ENCODE measurements at places on chromosomes 13 and 19.

DNA sequence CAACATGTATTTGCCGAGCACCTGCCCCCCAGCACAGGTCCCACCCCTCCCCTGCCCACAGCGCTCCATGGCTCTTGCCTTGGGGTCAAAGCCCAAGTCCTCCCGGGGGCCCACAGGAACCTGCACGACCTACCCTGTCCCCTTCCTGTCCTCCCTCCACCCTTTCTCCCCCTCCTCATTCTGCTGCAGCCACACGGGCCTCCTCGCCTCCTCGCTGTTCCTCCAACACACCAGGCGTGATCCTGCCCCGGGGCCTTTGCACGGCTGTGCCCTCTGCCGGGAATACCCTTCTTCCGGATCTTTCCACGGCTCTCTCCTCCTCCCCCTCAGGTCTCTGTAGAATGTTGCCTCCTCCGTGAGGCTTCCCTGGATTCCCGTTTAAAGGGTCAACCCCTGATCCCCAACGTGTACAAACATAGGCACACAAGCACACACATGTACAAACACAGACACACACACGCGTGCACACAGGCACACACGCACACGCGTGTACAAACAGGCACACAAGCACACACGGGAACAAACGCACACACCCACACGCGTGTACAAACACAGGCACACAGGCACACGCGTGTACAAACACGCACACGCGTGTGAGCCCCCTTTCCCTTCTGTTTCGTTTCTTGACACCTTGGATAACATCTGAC, 2.8 kb downstream of the MADCAM1 start:
- DNase-seq = no peak

- DNase-seq = no peak
These were observed 2.2 kb downstream of the C3 start for GRCh38 chr19:6718111-6718740.

DNA sequence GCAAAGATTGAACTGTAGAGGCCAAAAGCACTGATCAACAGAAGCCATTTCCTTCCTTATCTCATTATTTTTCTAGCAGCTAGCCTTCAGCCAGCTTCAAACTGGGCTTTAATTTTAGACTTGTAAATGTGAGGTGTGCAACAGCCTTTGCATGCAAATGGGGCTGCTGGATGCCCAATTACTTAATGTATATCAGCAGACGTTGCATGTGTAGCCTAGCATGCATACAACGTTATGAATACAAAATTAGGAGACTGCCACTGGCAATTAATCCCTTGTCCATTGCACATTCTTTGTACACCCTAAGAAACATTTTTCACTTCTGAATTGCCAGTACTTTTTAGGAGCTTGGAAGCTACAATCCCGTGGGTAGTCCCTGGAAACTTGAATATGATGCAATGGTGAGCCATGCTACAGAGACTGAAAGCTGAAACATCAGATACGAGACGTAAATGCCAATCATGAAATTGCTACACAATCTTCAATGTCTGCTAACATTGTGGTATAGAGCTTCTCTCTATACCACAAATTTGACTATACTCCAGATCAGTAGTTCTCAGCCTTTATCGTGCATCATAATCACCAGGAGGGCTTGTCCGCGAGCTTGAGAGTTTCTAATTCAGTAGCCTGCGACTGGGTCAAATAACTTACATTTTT, 20.2 kb downstream of the EPSTI1 start:
- DNase-seq = no peak

DNA sequence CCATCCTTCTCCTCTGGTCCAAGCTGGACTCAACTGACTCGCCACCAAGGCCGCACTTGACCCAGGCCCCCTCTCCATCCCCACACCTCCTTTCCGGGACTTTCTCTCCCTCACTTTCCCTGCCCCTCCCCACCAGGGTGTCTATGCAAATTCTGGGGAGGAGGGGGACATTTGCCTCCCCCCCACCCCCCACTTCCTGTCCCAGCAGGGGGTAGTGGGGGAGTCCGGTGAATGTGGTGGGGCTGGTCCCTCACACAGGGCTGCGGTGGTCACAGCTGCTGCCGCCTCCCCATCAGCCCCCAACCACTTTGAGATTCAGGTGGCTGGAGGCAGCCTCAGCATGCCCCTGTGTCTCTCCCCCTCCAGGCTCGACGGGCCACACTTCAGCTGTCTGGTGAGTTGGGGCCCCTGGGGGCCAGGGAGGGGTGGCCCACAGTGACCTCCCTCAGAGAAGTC, 870 bp downstream of the SPIB start:
- no peak for DNase-seq

GRCh38 chr13:58827904-58828303, 1196.4 kb downstream of the PCDH17 start:
- DNase-seq = no peak

DNA sequence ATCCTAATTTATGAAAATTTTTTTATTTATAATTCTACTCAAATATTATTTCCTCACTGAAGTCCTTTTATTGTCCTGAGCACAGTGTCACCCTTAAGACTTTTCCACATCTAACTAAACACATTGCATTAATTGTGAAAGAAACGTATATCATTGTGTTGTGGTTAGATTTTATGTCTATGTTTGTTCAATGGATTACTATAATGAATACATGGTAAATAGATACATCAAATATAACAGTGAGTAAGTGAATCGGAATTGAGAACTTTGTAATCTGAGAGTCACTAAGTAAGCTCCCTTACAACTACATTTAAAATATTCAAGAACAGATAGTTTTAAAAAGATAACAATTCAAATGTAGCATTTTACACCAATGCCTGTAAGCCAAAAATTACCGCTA, 417.6 kb upstream of the PCDH20 start:
- peak; percentile 56 for DNase-seq

DNA sequence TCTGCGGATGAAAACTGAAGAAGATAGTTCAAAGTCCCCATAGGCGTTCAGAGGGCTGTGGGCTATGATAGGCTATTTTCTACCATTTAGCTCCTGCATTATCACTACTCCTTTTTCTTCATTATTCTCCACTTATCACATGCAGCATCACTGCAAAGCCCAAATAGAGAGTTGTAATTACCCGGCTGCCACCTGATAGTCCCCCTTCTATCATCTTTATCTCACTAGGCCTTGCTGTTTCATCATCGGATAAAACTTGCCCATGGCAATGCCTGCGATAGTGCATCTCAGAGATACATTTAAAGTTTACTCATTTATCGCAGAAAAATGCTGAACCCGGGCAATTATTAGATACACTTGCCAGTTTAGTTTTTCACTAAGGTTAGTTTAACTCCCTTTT, 82.9 kb upstream of the SOX21 start:
- no peak for DNase-seq

DNA sequence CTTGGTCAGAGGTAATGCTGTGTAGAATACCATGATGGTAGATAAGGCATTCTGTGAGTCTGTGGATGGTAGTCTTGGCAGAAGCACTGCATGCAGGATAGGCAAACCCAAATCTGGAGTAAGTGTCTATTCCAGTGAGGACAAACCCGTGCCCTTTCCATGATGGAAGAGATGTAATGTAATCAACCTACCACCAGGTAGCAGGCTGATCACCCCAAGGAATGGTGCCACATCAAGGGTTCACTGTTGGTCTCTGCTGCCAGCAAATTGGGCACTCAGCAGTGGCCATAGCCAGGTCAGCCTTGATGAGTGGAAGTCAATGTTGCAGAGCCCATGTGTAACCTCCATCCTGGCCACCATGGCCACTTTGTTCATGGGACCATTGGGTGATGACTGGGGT, 155.0 kb downstream of the RAP2A start:
- peak; percentile 14 for DNase-seq

DNA sequence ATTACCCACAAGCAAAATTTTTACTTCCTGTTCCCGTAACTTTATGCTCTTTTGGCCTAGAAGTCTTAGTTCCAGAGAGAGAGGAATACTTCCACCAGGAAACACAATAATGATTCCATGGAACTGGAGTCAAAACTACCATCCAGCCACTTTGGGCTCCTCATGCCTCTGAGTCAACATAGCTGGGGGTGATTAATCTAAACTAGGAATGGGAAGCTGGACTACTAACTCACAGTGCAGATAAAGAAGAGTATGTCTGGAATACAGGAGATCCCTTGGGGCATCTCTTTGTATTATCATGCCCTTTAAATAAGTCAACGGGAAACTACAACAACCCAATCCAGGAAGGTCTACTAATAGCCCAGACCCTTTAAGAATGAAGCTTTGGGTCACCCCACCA, 8.9 kb upstream of the ELF1 start:
- no peak for DNase-seq

GRCh38 chr13:80740071-80740470, 399.1 kb upstream of the SPRY2 start:
- DNase-seq = no peak
